ENCODE measurements at places on chromosomes 4 and X.

- no peak for DNase-seq
Measured at GRCh38 chrX:92247076-92247475, 467.9 kb downstream of the PCDH11X start.

DNA sequence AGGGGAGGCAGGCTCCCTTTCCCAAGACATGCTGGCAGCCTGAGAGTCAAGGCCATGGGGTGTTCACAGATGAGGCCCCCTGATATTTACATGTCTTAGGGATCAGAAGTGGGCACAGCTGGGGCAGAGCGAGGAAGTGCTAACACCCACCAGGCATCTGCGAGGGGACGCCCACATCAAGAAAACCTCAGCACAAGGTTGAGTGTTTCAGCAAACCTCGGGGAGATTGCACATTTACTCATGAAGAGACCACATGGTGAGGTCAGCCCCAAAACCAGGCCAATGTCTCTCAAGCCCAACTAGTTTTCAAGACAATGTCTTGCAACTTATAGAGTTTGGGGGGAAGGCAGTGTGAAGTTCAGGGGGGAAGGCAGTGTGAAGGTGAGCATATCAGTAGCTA is 55.2 kb downstream of the CLNK start:
- no peak for DNase-seq

DNA sequence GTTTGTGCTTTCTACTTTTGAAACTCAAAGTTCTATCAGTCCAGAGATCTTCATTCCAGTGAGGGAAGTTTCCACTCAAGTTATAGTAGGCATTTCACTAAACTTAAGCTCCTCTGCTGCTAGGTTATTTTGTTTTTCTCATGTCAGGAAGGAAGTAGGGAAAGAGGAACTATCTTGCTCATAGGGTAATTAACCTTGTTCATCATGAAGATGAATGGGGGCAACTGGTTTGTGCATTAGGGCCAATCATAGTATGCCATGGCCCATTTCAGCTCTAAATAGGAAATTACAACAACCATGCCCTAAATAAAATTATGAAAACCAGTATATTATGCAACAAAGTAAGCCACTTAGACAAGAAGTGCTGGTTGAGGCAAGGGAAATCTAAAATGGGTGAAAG is 804.7 kb upstream of the NDST4 start:
- DNase-seq: no peak

DNA sequence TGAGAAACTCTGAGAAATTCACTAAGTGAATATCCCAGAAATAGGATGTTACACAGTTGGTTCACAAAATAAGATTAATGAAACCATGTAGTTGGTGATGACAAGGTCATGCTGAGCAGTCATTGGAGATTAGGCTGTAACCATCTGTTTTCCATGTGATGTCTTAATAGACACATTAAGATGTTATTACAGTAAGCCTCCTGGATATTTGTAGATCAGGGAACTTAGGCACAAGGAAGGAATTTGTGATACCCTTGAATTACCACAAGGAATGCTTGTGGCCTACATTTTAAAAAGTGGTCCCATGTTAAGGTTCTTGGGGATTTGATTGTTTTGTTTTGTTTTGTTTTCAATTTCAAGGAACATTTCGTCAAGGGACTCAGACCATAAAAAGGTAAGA is 185.6 kb upstream of the BANK1 start:
- DNase-seq: no peak

DNA sequence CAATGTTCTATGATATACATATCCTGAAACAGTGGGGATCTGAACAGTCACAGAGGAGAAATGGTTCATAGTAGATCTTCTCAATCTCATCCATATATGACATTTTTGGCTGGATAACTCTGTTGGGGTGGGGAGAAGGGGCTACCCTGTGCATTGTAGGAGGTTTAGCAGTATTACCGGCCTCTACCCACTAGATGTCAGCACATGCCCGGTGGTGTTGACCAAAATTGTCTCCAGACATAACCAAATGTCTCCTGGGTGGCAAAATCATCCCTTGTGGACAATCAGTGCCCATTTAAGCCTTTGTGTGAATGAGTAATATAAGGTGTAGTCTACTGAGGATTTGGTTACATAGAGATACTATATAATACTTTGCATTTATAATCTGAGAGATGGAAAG is 89.9 kb downstream of the PLS3 start:
- peak; percentile 39 for DNase-seq

GRCh38 chr4:52103319-52103718 is 52.2 kb downstream of the SPATA18 start:
- DNase-seq: peak; percentile 29

DNA sequence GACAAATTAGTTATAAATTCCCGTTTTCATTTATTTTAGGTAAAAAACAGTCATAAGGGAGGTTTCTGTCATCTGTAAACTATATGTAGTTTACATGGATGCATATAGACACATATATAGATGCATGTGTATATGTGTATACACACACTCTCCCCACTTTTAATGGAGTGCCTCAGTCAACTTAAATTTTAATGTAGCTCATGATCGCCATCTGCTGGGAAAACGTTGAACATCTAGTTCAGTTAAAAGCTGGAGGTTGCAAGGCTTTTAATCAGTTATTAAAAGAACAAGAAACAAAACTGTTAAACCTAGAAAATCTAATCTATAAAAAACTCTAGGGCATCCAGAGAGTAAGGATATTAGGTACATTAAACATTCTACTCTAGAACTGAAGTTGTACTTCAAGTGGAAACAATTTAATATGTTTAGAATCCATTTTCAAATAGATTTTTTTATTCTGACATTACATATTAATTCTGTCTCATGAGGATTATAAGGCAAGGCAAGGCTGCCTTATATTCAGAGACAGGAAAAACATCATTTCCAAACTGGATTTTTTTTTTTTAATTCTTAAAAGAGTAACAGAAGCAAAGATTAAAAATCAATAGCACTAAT is 122.6 kb downstream of the SHISA3 start:
- DNase-seq: peak; percentile 44

DNA sequence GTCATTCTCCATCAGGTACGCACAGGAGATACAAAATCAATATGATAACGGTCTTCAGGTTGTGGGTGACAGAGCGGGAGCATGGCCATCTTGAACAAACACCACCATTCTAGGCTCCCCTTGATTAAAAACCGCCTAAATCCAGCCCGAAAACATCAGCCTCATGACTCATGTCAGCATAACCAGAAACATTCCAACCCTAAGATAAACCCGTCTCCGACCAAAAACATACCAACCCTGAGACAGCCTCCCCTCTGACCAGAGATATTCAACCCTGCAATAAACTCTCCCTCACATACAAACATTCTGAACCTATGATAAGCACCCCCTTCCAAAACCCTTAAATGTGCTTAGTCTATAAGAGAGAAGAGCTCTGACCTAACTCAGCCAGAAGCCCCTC is 157.9 kb downstream of the DHRSX start:
- DNase-seq: no peak

DNA sequence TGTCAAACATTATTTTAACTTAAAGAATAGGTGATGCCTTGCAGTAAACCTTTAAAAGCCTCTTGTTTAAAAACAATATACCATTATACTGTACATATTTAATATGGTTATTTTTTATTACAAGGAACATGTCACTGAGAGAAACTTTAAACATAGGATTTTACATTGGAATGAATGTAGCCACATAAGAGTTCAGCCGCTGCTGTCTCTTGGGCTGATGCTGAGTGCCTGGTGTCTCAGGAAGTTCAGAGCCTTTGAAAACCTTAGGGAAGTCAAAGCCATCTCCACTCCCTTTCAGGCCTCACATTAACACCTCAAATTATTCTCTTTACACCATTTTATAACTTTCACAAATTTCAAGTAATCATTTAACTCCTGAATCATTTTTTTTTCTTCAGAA is 93.5 kb upstream of the DKK2 start:
- DNase-seq: no peak

- no peak for DNase-seq
Measured at GRCh38 chr4:145496292-145496691, 14.6 kb downstream of the SMAD1 start.

- no peak for DNase-seq
Measured at GRCh38 chr4:97531351-97531750, 611.9 kb downstream of the STPG2 start.

DNA sequence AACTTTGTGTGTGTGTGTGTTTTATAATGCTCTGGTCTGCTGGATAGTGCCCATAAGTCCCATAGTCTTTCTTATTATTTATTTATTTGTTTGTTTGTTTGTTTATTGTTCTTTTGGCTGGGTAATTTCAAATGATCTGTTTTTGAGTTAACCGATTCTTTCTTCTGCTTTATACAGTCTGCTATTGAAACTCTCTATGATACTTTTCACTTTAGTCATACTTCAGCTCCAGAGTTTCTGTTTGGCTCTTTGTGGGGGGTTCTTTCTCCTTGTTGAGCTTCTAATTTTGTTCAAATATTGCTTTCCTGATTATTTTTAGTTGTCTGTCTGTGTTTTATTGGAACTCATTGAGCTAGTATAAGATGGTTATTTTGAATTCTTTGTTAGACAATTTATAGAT is 10.0 kb downstream of the CXCL3 start:
- DNase-seq: no peak

GRCh38 chrX:97027384-97027922 is 143.7 kb downstream of the RPA4 start:
- DNase-seq: no peak

DNA sequence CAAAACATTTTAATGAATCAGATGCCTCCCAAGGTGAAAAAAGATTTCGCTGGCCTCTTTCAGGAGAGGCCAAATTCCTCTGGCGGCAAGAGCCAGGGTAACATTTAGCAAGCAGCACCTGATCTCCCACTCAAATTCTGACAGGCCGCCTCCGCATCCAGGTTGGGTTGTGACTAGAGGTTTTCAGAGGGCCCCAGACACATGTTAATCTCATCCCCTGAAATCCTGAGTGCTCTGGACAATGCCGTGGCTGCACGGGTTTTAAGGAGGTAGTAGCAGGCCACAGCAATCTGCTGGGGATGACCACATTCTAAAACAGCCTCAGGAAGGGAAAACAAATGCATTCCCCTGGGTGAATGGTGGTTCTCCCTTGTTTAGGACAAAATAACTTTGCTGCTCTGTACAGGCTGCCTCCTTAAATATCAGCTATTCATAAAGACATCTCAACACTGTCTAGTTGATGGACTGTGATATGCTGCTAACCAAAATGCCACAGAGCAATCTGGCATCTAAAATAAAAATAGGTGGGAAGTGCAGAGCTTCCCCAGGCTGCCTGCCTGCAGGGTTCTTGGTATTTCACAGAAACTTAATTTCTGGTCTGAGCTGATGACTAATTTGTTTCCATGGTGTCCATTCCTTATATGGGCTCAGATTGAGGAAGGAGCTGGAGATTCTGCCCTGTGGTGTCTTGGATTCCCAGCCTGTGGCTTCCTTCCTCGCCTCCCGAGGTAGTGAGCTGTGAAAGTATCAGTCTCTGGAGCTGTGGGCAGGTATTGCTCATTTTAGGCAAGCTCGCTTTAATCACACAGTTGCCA is 202.0 kb downstream of the DCLK2 start:
- DNase-seq: no peak

DNA sequence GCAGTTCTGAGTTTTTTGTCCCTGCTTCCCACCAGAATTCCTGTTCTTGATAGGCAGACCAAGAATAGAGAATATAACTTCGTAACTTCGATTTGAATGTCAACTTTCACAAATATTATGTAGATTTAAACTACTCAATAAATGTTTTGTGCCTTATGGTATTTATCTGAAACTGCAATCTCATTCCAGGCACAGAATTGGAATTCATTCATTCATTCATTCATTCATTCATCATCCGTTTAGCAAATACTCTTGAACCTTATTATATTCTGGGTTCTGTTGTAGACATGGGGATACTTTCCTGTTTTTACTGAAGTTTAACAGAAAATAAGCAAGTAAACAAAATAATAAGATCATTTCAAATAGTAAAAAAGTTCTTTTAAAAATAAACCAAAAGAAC is 324.4 kb downstream of the UNC5C start:
- no peak for DNase-seq

- DNase-seq: no peak
Measured at GRCh38 chrX:35339796-35340195, 397.2 kb downstream of the FAM47B start.

DNA sequence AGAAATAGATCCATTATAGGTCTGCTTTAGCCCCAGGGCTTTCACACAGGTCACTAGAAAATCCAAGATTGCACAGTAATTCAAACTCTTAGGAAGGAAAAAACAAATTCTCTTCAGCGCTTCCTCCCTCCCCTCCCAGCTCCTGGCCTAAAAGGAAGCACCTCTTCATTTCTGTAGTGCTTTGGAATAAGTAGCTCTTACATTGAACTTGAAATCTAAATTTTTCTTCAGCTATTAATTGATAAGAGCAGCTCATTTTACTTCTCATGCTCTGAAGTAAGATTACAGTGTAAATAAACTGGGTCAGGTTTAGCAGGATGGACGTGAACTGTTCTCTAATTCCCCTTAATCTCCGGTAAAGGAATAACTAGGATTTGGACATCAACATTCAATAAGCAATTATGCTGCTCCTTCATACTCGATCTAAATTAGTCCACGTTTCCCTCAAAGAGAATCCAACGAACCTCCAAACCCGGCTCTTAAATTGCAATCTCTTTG is 10.9 kb upstream of the SEL1L3 start:
- no peak for DNase-seq

- DNase-seq: no peak
Measured at GRCh38 chrX:2614911-2615310, 76.2 kb upstream of the CD99 start.

DNA sequence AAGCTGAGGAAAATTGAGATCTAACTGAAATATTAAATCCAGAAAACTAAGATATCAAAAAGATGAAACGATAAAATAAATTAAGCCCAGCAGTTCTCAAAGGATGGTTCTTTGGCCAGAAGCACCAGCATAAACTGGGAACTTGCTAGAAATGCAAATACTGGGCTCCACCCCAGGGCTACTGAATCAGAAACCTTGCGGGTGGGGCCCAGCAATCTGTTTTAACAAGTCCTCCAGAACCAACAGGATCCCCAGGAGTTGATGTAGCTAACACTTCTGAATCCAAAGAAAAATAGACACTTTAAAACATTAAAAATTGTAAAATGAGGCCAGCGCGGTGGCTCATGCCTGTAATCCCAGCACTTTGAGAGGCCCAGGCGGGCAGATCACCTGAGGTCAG is 14.1 kb upstream of the TMEM154 start:
- no peak for DNase-seq

DNA sequence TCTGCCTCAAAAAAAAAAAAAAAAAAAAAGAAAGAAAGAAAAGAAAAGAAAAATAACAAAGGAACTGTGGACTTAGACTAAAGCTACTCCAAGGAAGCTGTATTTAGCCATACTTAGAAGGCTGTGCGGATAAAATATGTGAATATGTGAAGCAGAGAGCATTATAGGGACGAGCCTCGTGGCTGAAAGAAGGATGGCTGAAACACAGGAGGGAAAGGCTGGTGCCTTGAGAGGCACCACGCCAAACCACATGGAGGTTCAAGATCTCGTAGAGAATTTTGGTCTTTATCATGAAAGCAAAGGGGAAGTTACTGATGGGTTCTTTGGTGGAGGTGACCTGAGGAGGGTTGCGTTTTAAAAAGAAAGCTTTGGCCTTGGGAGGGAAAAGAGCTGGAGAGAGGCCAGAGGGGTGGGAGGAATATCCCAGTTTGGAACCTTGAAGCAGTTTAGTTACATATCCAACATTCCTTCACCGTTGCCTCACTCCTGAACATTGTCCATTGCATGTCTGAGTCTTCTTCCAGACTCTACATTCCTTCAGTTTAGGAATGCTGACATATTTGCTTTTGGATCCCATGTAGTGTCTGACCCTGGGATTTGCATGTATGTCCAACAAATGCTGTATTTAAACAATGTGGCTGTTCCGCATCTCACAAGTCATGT is 82.5 kb downstream of the CPE start:
- DNase-seq: no peak

- DNase-seq: no peak
Measured at GRCh38 chrX:133297284-133297683, 79.1 kb upstream of the TFDP3 start.

Data from NCI-H1694 (cell line).